ENCODE measurements at places on chromosomes 4 and X.

DNA sequence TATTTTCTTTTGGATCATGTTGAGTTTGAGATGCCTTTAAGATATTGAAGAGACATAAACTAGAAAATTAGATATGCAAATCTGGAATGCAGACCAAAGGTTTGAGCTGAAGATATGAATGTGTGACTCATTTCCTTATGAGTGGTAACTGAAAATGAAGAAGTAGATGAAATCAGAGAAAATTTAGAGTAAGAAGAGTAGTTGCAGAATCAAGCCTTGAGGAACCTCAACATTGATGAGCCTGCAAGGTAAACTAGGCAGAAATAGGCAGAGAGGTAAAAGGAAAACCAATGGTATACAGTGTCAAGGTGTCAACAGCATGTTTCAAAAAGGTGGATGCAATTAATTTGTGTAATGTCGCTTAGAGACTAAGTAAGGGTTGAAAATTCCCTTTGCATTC lies 142.8 kb downstream of the MOSPD2 start:
- no peak for DNase-seq

DNA sequence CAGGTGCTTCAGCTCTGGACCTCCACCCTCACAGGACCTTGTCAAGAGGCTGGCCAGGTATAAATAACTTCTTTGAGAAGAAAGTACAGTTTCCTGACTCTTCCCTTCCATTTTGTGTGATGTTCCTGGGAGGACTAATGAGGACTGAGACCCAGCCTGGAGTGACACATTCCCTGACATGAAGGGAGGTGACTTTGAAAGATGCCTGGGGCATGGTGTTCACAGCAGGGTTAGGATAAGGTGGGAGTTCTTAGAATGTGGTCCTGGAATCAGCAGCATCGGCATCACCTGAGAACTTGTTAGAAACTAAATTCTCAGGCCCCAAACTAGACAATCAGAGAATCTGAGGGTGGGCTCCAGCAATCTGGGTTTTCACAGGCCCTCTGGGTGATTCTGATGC lies 224.9 kb upstream of the BOD1L1 start:
- no peak for DNase-seq

DNA sequence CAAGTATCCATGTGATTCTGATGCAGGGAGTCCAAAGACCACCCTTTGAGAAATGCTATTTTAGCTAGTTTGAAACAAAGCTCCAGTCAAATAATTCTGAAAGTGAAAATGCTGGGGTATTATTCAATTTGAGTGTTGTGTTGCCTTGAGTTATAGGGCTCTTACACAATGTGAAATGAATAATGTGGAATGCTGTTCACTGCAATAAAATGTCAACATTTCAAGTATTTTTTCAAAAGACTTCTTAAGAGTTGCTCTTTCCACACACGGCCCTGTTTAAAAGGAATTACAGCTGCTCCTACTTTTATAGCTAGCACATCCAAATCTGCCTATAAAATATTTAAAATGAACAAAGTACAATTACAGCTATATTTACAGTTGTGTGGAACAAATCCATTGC lies 27.5 kb upstream of the PLS3 start:
- DNase-seq: no peak

DNA sequence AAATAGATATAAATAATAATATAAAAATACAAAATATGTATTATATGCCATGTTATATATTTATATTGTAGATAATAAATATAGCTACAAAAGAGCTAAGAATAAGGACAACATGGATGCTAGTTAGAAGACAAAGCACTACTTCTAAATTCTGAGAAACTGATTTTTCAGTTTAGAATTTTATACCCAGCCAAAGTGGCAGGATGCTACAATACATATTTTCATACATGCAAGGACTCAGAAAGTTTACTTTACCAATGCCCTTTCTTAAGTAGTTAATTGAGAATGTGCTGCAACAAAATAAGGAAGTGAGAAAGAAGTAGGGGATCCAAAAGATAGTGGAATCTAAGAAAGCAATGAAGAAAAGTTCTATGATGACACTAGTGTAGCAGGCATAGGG lies 64.5 kb downstream of the PDE5A start:
- DNase-seq: no peak

- no peak for DNase-seq
Observed at GRCh38 chr4:185190306-185190856, 13.4 kb downstream of the CFAP97 start.

GRCh38 chr4:95470622-95471021 lies 78.2 kb downstream of the UNC5C start:
- no peak for DNase-seq

GRCh38 chr4:3407930-3408792 lies 33.6 kb upstream of the HGFAC start:
- DNase-seq: no peak

DNA sequence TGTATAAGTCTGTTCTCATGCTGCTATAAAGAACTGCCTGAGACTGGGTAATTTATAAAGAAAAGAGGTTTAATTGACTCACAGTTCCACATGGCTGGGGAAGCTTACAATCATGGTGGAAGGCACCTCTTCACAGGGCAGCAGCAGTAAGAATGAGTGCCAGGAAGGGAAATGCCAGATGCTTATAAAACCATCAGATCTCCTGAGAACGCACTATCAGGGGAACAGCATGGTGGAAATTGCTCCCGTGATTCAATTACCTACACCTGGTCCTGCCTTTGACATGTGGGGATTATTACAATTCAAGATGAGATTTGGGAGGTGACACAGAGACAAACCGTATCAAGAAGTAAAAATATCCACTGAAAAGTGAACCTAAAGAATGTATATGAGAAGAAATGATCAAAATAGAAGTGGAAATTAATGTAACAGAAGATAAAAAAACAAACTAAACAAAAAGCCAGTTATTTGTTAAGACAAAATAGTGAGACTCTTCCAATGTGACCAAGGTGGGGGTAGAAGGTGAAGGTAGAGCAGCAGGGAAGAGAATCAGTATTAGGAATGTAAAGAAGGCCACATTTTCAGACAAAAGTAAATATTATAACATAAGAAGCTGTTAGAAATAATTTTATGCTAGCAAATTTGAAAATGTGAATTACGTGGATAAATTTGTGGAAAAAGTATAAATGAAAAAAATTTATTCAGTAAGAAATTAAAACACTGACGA lies 372.9 kb downstream of the NKX6-1 start:
- DNase-seq: no peak

- DNase-seq: no peak
Observed at GRCh38 chrX:70921709-70922352, 9.1 kb downstream of the SLC7A3 start.

DNA sequence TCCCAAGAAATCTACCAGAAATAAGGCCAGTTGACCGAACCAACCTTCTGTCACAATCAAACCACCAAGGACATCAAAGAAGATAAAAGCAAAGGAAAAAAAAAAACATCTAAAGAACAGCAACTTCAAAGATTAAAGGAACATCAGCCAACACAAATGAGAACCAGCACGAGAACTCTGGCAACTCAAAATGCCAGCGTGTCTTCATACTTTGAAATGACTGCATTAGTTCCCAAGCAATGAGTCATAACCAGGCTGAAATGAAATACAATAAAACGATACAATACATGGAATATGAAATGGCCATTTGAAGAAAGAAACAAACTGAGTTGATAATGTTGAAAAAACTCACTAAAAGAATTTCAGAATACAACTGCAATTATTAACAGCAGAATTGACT lies 611.6 kb upstream of the GRIA3 start:
- no peak for DNase-seq

GRCh38 chrX:46649421-46650260 lies 76.1 kb downstream of the CHST7 start:
- DNase-seq: no peak

DNA sequence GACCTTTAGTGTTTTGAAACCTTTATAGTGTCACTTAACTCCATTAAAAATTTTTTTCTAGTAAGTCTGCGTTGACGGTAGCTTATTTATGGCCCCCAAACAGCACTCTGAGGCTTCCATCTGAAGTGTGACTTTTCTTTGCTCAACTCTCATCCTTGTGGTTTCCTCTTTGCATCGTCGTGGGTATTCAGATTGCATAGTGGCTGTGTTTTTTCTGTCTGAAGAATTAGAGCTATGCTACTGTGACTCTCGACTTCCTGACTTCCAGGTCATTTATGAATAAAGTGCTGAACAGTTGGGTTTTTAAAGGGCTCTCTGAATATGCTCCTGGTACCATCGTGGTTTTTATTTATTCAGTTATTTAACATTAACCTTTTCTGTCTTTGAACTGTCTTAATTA lies 44.9 kb downstream of the JADE1 start:
- no peak for DNase-seq

DNA sequence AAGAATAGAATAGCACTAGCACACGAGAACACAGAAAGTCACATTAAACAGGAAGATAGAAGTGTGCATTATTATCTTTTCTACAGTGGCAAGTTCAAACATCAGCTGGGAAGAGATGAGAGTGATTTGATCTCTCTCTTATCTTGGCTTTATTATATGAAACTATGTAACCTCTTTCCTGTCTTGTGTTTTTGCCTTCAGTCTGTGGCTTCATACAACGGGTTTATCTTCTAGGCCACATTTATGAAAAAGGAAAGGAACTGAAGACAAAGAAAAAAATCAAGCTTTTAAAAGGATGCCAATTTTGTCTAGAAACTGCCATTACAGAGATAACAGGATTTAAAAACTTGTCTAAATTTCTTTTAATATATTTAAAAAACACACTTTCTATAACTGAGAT lies 983.6 kb downstream of the RPA4 start:
- no peak for DNase-seq

DNA sequence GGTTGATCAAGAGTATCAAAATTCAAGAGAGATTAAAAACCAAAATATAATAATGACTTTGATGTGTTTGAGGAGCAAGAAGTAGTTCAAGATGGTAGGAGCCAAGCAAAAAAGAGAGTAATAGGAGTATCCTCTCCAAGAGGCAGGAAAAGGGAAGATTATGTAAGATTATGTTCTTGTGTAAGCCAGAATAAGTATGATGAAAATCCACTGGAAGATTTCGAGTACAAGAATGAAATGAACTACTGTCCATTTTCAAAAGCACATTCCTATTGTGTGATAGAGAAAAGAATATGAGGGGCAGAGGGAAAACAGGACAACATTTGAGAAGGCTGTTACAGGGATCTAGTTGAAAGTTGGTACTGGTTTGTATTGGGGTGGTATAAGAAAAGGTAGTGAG lies 659.6 kb upstream of the INTU start:
- DNase-seq: no peak

DNA sequence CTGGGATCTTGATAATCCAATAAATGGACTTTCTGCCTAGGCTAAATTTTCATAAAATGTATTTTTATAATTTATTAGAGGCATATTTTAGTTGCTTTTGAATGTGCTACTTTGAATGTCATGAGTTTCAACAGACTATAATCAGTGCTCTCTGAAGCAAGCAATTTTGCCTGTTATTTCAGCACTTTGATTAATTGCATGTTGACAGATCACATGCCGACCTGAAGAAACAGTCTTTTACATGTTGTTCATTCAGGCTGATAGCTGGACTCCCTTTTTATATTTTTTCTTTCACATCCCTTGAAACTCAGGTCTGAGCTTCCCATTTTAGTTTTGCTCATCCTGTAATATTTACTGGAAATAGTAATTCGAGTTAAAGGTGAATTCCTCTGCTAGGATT lies 341.0 kb downstream of the NAP1L3 start:
- no peak for DNase-seq

- DNase-seq: no peak
Observed at GRCh38 chrX:108198420-108198819, 106.8 kb downstream of the ATG4A start.

DNA sequence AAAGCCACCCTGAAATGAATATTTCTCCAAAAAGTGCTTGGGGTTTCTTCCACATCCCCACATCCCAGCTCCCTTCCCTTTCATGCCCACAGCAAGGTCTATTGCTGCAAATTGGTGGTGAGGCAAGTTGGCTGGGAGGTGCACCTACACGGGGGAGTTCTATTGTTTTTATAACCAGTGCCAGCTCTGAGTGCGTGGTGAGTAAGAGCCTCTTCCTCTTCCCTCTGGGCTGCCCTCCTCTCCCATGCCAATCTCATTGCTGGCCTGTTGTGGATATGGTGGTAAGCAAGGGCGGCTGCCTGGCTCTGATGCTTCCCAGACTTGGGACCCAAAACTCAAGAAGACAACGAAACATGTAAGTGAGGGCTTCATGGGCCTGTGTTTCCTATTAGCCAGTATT lies 204.3 kb downstream of the SHROOM3 start:
- DNase-seq: no peak

DNA sequence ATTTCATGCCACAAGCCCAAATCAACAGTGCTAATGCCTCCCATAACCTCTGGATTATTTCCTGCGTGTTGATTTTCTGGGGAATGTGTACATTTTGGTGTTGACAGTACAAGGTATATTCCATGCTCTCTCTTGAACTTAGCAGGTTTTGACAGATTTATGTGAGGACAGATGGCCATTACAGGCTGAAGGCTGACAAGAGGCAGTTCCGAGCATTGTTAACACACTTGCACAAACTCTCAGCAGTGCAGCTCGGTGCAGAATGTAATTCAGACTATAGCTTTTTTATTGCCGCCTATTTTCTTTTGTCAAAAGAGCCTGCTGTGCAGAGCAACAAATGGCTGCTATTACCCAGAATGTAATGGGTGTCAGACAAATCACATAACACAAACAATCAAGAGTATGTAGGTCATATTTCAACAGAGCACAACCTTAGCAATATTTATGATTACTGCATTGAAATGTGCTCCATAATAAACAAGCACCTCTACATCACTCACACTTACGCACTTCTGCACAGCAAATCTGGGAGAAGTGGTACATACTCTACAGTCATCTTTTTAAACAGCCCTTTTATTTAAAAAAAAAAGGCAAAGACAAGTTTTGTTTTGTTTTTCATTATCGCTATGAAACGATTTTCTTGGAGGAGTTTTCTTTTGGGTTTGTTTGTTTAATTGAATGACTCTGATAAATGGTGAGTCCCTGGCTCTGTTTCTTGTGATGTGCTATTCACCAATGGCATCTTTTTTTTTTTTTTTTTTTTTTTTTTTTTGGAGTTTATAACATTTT lies 71.6 kb downstream of the PPARGC1A start:
- no peak for DNase-seq

DNA sequence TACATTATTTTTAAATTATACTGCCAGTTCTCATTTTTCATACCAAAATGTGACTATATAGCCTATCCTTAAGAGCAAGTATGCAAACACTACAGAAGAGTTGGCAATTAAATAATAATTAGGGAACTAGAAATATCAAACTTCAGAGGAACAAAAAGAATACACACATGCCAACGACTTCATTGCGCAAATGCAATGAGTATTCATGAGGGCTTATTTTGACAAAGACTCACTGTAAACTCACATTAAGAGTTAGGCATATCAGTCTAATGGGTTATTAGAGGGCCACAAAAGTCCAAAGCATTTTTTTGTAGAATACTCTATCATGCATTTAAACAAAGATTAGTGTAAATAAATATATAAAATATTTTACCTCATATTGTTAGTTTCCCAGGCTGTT lies 31.6 kb downstream of the SLC10A7 start:
- no peak for DNase-seq

DNA sequence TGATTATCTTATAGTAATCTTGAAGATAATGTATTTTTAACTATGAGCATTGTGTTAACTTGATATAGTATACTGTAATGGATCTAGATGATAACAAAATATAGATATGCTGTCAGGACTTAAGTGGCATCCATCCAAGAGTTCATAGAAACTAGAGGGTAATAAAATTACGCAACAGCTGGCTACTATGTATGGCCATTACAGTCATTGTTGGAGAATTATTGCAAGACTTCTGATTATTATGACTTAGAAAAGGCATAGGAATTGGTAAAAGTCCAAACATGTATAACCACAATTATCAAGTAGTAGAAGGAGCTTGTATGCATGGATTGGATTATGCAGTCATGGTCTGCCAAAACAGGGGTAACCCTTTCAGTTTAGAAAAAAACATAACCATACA lies 9.5 kb downstream of the OGT start:
- no peak for DNase-seq
